ENCODE measurements at places on chromosomes 2 and 18. TPM values are rescaled to one million over a fixed set of nuclear protein-coding genes. Genes with fewer than 3 reads are reported as not detected.

DNA sequence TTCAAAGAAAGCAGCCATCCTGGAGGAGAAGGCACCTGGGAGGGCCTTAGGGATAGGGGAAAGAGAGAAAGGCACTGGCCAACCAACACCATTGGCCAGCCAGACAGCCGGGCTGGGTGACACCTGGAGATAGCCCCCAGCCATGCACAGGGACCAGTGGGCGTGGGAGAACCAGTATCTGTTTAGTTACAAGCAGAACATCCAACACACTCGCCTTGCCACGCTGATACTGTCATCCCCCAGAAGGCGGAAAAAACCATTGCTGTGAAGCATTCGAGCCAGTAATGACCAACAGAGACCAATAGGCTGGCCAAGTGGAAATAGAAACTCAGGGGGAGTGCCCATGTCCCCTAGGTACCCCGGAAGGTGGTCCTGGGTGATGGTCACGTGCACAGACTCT lies 15.5 kb downstream of the ASPRV1 start:
- no peak for DNase-seq

- DNase-seq: no peak
Observed at GRCh38 chr18:79571211-79572092, 108.2 kb upstream of the CTDP1 start.

DNA sequence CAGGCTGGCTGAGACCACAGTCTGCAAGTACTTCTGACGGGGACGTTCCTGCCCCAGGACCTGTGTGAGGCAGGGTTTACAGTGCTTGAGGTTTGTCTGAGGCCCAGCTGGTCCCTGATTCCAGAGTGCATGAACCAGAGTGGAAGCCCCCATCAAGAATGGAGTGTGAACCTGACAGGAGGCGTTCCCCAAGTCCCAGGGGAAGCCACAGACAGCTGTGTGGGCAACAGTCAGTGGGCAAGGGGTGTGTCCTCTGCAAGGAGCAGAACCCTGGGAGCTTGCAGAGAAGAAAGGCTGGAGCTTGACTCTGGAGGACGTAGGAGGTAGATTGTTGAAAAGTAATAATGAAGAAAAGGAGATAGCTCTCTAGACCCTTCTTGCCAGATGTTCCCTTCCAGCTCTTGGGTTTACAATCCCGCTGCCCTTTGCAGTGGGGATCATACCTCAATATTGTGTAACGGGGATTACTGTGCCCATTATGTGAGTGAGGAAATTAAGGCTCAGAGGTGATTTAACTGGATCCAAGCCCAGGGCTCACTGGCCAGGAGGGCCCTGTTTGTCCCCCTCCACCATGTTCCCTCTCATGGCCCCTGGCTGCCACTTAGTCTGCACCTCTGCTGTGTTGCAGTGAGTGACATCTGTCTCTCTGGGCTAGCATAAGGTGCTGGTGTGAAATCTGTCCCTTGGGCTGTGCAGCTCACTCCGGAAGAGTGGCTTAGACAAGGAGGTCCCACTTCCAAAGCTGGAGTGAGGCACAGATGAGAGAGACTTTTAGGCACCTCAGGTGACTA lies 6.2 kb downstream of the DBI start:
- no peak for DNase-seq

Gene ERMN
- total RNA-seq: not detected

Gene NT5C1B
- not detected for total RNA-seq

DNA sequence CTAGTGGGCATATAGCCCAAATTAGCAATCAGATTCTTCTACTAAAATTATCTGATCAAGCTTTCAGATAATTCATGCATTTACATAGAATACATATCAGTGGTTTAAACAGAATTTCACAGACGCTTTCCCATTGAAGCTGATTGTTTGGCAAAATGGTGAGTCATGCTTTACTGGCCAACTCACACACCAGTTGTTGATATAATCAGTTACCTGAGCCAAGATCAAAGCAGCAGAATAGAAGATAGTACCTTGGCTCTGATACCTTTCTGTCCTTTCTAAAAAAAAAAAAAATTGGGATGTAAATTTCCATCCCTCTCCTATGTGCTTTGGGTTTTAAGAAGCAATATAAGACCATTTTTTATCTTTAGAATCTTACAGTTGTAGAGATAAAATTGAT lies 178.0 kb downstream of the MCFD2 start:
- no peak for DNase-seq
